ENCODE measurements at places on chromosomes 13 and 19. TPM values are rescaled to one million over a fixed set of nuclear protein-coding genes. Genes with fewer than 3 reads are reported as not detected.

The ZNF677 gene
- 21.3 TPM for total RNA-seq

The TPTE2 gene
- total RNA-seq, result not detected

The ICAM3 gene
- total RNA-seq, result 5.3 TPM

The KIR2DL4 gene
- not detected for total RNA-seq

The OR7D2 gene
- total RNA-seq, result not detected

The LYPD3 gene
- total RNA-seq, result 0.90 TPM

The OPA3 gene
- total RNA-seq, result 15.8 TPM

The ZNF304 gene
- total RNA-seq, result 8.2 TPM

The VSTM2B gene
- total RNA-seq, result not detected

The FFAR2 gene
- 0.20 TPM for total RNA-seq

The TMEM91 gene
- total RNA-seq, result 8.5 TPM

The RFXAP gene
- total RNA-seq, result 1.7 TPM

The U2AF1L4 gene
- total RNA-seq, result 19.9 TPM

The PROZ gene
- total RNA-seq, result not detected

The CEACAM16 gene
- total RNA-seq, result not detected

The OR7C1 gene
- not detected for total RNA-seq

The PODNL1 gene
- 1.1 TPM for total RNA-seq

The ZNF726 gene
- not detected for total RNA-seq

The RGL3 gene
- total RNA-seq, result 8.4 TPM

The ZNF568 gene
- 6.8 TPM for total RNA-seq

The IGFL2 gene
- 1.8 TPM for total RNA-seq

The KRTDAP gene
- total RNA-seq, result not detected

The ZNF229 gene
- total RNA-seq, result 3.5 TPM

The ZNF99 gene
- 0.11 TPM for total RNA-seq

The ZNF135 gene
- total RNA-seq, result 2.5 TPM

The CATSPERD gene
- not detected for total RNA-seq

The ANKLE1 gene
- total RNA-seq, result 0.51 TPM
